ENCODE measurements at places on chromosomes 7 and 10.

DNA sequence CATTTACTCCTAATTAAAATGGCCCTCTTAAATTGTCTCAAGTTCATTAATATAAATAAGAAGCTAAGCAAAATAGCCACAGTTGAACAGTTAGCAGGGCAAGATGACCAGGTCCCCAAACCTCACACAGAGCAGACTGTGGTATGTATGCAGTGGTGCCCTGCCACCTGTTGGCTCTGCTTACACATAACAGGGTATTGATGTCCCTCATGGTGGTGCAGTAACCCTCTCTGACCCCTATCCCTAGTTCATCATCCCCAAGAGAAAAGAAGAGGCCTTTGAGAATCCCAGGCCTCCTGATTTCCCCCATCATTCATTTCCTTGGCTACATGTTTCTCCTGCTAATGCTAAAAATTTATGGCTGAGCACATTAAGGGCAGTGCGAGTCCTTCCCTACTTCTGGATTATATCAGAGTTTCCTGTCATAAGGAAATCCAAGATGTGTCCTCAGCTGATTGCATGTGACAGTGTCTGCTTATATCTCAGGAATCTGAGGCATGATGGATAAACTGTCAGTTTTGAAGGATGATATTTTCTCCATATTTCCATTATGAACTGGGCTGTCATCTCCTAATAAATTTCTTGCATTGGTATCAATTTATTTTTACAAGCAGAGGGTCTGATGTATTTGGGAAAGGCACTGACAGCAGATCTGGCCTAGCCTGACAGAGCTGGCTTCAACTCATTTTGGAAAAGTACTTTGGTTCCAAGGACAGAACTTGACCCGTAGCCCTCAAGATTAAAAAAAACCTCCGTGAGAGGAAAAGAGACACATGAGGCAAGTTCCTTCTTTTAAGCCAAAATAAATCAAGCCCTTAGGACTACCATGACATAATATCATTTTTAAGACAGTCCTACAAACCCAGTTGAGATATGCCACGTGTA, 880.6 kb downstream of the LRMDA start:
- DNase-seq, result no peak

DNA sequence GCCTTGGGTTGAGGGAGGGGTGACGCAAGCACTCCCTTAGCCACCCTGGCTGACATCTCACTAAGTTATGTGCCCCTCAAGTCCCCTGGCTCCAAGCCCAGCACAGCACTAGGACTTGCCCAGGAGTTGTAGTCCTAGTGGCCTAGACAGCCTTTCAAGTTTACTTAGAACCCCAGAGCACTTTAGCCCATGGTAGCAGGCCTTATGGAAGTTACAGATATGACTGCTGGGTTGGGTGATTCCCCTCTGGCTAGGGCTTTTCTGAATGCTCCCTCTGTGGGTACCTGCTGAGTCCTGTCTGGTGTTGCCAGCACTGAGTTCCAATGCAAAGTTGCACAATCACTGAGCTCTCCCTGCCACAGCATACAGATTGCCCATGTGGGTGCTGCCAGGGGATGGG, 83.2 kb downstream of the AHCYL2 start:
- DNase-seq, result no peak

GRCh38 chr10:127524908-127525665, 24.0 kb upstream of the NPS start:
- DNase-seq, result no peak

GRCh38 chr7:96122746-96123145, 199.2 kb downstream of the SLC25A13 start:
- no peak for DNase-seq

- DNase-seq, result no peak
Observed at GRCh38 chr7:151018421-151019129, 5.7 kb downstream of the ATG9B start.

DNA sequence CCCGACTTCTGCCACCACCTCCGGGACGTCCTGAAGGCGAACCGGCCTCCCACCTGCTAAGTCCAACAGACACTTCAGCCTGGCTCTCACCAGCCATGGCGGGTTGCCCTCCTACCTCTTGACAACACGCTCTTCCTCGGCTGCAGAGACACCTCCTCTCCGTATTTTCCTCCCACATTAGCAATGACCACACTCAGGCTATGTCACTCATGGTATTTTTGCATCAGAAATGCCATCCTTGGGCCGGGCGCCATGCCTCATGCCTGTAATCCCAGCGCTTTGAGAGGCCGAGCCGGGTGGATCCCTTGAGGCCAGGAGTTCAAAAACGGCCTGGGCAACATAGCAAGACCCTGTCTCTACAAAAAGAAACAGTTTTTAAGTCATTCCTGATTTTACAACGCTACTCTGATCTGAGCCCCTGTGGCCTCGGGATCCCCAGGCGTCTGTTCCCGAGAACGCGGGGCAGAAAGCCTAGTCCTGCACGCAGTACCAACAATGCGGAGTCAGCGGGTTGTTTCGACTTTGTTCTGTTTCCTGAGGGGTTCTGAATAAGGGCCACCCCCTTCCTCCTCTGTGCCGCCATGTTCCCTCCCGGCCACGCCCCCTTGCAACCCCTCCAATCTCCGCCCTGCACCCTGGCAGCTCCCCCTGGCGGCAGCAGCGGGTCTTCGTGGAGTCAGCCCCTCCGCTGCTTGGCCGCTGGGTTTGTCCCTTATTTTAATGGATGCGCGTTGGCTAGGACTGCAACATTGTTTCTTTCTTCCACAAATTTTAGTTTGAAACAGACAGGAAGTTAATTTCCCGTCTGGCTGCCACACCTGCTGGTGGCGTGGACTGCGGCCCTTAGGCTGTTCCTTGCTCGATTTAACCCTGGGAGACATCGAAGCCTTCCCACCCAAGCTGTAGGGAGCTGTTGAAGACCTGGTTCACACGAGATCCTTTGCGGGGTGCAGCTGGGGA, 9.7 kb upstream of the ZFAND2A start:
- DNase-seq, result peak; percentile 92

DNA sequence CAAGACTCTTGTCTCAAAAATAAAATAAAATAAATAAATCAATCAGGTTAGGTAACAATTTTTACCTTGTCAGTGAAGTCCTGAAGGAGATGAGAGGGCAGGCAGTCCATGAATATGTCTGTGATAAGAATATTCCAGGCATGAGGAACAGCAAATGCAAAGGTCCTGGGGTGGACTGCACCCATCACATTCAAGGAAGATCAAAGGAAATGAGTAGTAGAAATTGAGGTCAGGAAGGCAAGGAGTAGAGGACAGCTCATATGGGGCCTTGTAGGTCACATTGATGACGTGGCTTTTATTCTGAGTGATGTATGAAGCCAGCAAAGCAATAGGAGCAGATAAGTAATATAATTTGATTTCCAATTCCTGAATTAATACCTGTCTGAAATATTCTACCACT, 76.5 kb upstream of the TCF7L2 start:
- no peak for DNase-seq

GRCh38 chr7:113636727-113637421, 281.9 kb downstream of the PPP1R3A start:
- no peak for DNase-seq

GRCh38 chr10:15169555-15170401, 1.3 kb upstream of the NMT2 start:
- DNase-seq, result peak; percentile 76

DNA sequence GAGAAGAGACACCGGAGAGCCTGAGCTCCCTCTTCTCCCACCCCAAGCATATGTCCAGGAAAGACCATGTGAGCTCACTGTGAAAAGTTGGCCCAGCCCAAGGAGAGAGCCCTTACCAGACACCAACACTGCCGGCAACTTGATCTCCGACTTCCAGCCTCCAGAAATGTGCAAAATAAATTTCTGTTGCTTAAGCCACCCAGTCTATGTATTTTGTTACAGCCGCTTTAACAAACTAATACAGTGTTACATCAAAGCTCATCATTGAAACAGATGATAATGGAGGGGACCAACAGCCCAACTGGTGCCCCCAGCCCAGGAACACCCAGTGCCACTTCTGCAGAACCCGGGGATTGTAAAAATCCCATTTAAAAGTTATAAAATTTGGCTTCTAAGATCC, 18.9 kb downstream of the RGR start:
- DNase-seq, result no peak
